Sigmoid colon (tissue), 7 donors: ENCODE measurements at places on chromosomes 11 and 22. TPM values are rescaled to one million over a fixed set of nuclear protein-coding genes. Genes with fewer than 3 reads are reported as not detected.
A peak's percentile ranks its signal among the peaks of the same experiment; 100 is the strongest.

SLC6A5 gene
- not detected for total RNA-seq

DNA sequence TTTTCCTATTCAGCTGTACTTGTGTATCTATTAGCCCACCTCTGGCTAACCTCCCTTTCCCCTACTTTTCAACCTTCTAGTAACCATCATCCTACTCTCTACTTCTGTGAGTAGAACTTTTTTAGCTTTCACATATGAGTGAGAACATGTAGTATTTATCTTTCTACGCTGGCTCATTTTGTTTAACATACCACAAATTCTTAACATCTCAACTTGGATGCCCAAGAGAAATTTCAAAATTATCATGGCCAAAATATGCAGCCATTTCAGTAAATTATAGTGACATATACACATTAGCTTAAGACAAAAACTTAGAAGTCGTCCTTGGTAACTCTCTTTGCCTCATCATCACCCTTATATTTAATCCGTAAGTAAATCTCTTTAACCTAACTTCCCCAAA lies 34.7 kb downstream of the LUZP2 start:
- H3K36me3 ChIP-seq, result no peaks in the 10 kb centered on the region
- H3K27me3 ChIP-seq, result no peaks in the 10 kb centered on the region
- H3K4me3 ChIP-seq, result no peak overlapping the region
- DNase-seq, result no peak

GPR152 gene
- not detected for total RNA-seq

PACSIN3 gene
- total RNA-seq, result 56.0 TPM

- no peak overlapping the region for H3K27ac ChIP-seq
- no peaks in the 10 kb centered on the region for H3K27me3 ChIP-seq
- H3K4me3 ChIP-seq, result no peak overlapping the region
- DNase-seq, result no peak
- H3K36me3 ChIP-seq, result no peaks in the 10 kb centered on the region
Measured at GRCh38 chr22:44891791-44892190, 118.0 kb downstream of the PHF21B start.

ANKK1 gene
- total RNA-seq, result not detected

SLC1A2 gene
- 0.36 TPM for total RNA-seq

- H3K27me3 ChIP-seq, result no peaks in the 10 kb centered on the region
- H3K4me1 ChIP-seq, result no peaks in the 10 kb centered on the region
- no peak for DNase-seq
- H3K36me3 ChIP-seq, result no peaks in the 10 kb centered on the region
- H3K27ac ChIP-seq, result no peak overlapping the region
- H3K4me3 ChIP-seq, result no peak overlapping the region
Measured at GRCh38 chr11:8371516-8371884, 107.8 kb upstream of the LMO1 start.

DNA sequence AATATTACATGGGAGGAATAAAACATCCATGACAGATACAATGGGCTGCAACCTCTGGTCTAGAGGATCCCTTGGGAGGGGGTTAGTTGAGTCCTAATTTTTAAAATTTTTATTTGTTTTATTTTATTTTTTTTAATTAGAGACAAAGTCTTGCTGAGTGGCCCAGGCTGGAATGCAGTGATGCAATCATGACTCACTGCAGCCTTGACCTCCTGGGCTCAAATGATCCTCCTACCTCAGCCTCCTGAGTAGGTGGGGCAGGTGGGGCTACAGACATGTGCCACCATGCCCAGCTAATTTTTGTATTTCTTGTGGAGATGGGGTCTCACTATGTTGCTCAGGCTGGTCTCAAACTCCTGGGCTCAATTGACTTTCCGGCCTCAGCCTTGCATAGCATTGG lies 43.1 kb downstream of the FDX1 start:
- DNase-seq, result no peak
- H3K4me1 ChIP-seq, result no peaks in the 10 kb centered on the region
- H3K36me3 ChIP-seq, result no peaks in the 10 kb centered on the region
- H3K27ac ChIP-seq, result no peak overlapping the region
- H3K27me3 ChIP-seq, result no peaks in the 10 kb centered on the region

- peaks cover 30% of the 10 kb centered on the region for H3K4me1 ChIP-seq
- peaks cover 28% of the 10 kb centered on the region for H3K36me3 ChIP-seq
- peak within 1 kb of the TSS; percentile 94 for H3K27ac ChIP-seq
- no peaks in the 10 kb centered on the region for H3K27me3 ChIP-seq
- H3K4me3 ChIP-seq, result peak within 1 kb of the TSS; percentile 99
Measured at GRCh38 chr11:65961267-65962140, at the start of gene SART1. Gene SART1 (plus strand): TSS chr11:65961734. CDS start chr11:65961781, 47 bp downstream.

- H3K27ac ChIP-seq, result no peak overlapping the region
- H3K4me3 ChIP-seq, result no peak overlapping the region
- DNase-seq, result no peak
- peaks cover 27% of the 10 kb centered on the region for H3K4me1 ChIP-seq
- no peaks in the 10 kb centered on the region for H3K36me3 ChIP-seq
Measured at GRCh38 chr11:108663154-108663877, 1.6 kb upstream of the DDX10 start.

DNA sequence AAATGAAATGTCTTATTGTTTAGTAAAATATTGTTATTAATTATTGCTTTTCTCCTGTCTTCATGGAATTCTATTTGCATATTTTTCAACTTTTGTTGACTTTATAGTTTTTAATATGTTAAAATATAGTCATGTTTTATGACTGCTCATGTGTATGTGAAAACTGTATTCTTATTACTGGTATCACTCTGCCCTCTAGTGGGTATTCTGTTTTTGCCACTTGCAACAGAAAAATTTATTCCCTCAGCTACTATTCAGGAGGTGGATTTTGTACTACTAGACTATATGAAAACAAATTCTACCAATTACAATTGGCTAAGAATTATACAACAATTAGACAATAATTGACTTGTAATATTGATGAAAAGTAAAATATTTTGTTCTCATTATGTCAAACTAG lies 45.0 kb downstream of the OR4C6 start:
- no peaks in the 10 kb centered on the region for H3K4me1 ChIP-seq
- no peak overlapping the region for H3K27ac ChIP-seq
- H3K4me3 ChIP-seq, result no peak overlapping the region
- H3K36me3 ChIP-seq, result no peaks in the 10 kb centered on the region
- no peaks in the 10 kb centered on the region for H3K27me3 ChIP-seq

RPS25 gene
- total RNA-seq, result 3,369 TPM

TRPC6 gene
- total RNA-seq, result 14.3 TPM

VSIG10L2 gene
- not detected for total RNA-seq

DKK3 gene
- total RNA-seq, result 181 TPM

MICAL2 gene
- total RNA-seq, result 130 TPM

GRCh38 chr11:35066030-35066429 lies 72.9 kb upstream of the CD44 start:
- no peaks in the 10 kb centered on the region for H3K4me1 ChIP-seq
- DNase-seq, result no peak
- no peak overlapping the region for H3K27ac ChIP-seq
- H3K36me3 ChIP-seq, result no peaks in the 10 kb centered on the region
- H3K27me3 ChIP-seq, result no peaks in the 10 kb centered on the region
- H3K4me3 ChIP-seq, result no peak overlapping the region

- H3K27me3 ChIP-seq, result no peaks in the 10 kb centered on the region
- H3K36me3 ChIP-seq, result no peaks in the 10 kb centered on the region
- no peak overlapping the region for H3K27ac ChIP-seq
- no peak for DNase-seq
- H3K4me1 ChIP-seq, result peaks cover 25% of the 10 kb centered on the region
Measured at GRCh38 chr11:48108231-48109045, 108.2 kb upstream of the OR4B1 start.

FIBIN gene
- total RNA-seq, result 36.1 TPM

DNA sequence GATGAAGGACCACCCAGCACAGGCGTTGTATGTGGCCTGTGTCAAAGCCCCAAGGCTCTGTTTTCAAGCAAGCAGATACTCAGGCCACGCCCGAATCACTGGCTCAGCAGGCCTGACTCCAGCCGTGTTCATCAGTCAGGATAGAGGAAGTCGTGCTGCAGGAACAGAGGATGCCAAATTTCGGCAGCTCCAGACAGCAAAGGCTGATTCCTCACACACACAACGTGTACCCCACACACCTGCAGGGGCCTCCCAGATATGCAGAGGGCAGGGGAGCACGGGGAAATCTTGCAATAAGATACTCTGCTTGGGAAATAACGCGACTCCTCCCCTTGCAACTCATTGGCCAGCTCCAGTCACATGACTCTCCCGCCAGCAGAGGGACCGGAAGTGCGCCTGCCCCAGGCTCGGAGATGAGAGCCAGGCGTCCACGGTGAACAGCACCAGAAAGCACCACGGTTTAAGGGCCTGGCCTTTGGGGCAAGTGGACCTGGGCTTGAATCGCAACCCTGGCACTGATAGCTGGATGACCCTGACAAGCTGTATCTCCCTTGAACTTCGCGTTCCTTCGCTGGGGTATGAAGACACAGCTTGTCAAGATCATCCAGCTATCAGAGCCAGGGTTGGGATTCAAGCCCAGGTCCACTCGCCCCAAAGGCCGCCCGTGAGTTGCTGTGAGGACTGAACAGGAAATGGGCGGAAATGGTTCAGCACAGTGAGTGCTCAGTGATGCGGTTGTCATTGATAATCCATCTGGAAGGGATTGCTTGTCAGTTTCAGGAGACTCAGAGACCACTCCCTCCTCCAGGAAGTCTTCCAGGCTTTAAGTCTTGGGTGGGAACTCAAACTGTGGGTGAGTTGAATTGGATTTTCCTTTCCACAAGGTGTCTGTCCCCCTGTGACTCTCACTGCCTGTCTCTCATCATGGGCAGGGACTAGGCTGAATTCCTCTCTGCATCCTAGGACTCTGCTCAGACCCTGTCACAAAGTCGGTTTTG lies 88.5 kb downstream of the MYEOV start:
- H3K4me1 ChIP-seq, result no peaks in the 10 kb centered on the region
- H3K27ac ChIP-seq, result no peak overlapping the region
- no peaks in the 10 kb centered on the region for H3K27me3 ChIP-seq
- DNase-seq, result peak; percentile 68

DNA sequence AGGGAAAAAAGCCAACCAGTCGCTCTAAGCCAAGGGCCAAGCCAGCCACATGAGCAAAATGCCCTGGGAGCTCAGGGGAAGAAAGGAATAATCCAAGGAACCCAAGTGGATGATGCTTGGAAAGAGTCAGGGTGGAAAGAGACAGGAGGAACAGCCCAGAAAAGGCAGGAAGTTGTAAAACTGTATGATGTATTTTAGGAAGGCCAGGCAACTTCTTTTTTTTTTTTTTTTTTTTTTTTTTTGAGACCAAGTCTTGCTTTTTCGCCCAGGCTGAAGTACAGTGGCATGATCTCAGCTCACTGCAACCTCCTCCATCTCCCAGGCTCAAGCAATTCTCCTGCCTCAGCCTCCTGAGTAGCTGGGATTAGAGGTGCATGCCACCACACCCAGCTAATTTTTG lies 1.6 kb downstream of the LGALS12 start:
- H3K4me3 ChIP-seq, result no peak overlapping the region
- H3K4me1 ChIP-seq, result no peaks in the 10 kb centered on the region
- no peak for DNase-seq
- H3K27me3 ChIP-seq, result no peaks in the 10 kb centered on the region
